ENCODE measurements at places on chromosomes 2 and 18. TPM values are rescaled to one million over a fixed set of nuclear protein-coding genes. Genes with fewer than 3 reads are reported as not detected.

STAM2 gene
- total RNA-seq: 17.6 TPM

GRCh38 chr18:57431002-57431382, 4.2 kb upstream of the ONECUT2 start:
- peaks cover 23% of the 10 kb centered on the region for H3K4me1 ChIP-seq
- H3K36me3 ChIP-seq: peaks cover 21% of the 10 kb centered on the region
- H3K27me3 ChIP-seq: peaks cover 62% of the 10 kb centered on the region
- H3K4me3 ChIP-seq: no peak overlapping the region
- no peak for DNase-seq
- no peak overlapping the region for H3K27ac ChIP-seq

SULT1C2 gene
- not detected for total RNA-seq

CRYBA2 gene
- not detected for total RNA-seq

ARHGEF33 gene
- 0.34 TPM for total RNA-seq

DSC2 gene
- not detected for total RNA-seq

MARCHF4 gene
- total RNA-seq: not detected

- H3K4me3 ChIP-seq: no peak overlapping the region
- DNase-seq: no peak
- no peaks in the 10 kb centered on the region for H3K27me3 ChIP-seq
- H3K36me3 ChIP-seq: no peaks in the 10 kb centered on the region
- no peak overlapping the region for H3K27ac ChIP-seq
Measured at GRCh38 chr2:226638576-226638975, 161.0 kb downstream of the IRS1 start.

ABCG8 gene
- not detected for total RNA-seq

HOXD4 gene
- not detected for total RNA-seq

DNA sequence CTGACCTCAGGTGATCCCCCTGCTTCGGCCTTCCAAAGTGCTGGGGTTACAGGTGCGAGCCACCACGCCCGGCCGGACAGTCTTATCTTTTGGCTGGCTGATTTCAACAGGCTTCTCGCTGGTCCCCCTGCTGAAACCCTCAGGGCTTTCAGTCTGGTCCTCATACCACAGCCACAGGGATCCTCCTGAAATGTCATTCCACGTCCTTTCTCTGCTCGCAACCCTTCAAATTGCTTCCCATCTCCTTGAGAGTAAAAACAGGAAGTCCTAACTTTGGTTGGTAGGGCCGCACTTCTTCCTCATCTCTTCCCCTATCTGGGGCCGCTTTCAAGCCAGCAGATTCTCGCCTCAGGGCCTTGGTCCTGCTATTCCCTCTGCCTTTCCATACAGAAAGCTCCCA, 1.4 kb upstream of the CAB39 start:
- H3K36me3 ChIP-seq: peaks cover 21% of the 10 kb centered on the region
- no peaks in the 10 kb centered on the region for H3K27me3 ChIP-seq
- no peak for DNase-seq
- peak overlapping the region; percentile 30 for H3K27ac ChIP-seq

DNA sequence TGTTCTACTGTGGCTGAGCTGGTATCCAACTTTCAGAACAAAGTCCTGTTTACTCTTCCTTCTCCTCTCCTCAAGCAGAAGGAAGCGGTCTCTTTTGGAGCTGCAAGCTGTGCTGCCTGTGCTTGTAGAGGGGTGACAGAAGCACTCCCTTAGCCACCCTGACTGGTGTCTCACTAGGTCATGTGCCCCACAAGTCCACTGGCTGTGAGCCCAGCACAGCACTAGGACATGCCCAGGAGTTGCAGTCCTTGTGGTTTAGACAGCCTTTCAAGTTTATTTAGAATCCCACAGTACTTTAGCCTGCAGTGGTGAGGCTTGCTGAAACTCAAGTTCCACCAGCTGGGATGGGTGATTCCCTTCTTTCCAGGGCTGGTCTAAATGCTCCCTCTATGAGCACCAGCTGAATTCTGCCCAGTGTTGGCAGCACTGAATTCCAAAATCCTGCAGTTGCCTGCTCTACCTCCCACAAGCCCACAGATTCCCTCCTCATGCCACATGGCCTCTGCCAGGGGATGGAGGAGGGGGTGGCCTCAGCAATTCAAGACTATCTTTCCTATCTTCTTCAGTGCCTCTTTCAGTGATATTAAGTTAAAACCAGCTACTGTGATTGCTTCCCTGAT, 61.2 kb downstream of the CCDC85A start:
- H3K4me1 ChIP-seq: no peaks in the 10 kb centered on the region
- no peaks in the 10 kb centered on the region for H3K36me3 ChIP-seq
- no peak overlapping the region for H3K27ac ChIP-seq
- H3K4me3 ChIP-seq: no peak overlapping the region
- no peak for DNase-seq
- H3K27me3 ChIP-seq: no peaks in the 10 kb centered on the region

DNA sequence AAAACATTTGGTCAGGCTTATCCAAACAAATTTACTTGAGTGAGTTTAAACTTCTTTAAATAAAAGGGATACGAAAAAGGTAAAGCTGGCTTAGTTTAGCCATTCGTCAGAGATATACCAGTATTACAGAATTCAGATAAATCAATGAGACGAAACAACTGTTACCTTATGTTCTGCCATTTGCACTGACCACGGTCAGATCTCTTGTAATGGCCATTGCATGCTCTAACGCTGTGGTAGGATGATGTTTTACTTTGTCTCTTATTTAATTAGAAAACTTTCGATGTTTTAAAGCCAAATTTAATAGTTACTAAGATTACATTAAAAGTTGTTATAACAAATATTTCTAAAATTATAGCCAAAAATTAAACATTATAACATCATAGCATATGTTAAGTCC, 1.5 kb downstream of the C18orf54 start:
- H3K36me3 ChIP-seq: peaks cover 11% of the 10 kb centered on the region
- peak overlapping the region; percentile 95 for H3K4me3 ChIP-seq
- DNase-seq: no peak

DNA sequence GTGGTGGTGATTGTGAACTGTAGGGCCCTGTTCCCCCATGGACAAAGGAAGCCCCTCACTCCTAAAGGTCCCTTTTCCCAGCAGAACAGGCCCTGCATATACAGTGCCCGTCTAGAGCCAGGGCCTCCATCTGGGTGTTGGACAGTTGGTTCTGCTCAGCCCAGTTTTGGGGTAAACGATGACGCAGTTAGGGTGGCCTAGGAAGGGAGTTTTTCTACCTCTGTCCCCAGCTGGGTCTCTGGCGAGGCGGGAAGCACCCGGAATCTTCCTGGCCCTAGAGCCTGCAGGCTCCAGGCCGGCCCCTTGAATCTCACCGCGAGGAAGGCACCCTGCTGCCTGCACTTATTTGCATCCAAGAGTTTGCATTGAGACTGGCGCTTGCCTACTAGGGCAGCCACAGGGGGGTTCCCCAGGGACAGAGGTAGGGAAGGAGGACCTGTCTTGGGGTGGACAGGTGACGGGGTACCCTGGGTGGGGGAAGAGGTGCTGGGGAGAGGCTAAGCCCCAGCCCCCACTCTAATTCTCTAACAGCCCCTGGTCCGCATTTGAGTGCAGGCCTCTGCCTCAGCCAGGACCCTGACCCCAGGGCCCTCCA, 529 bp upstream of the MTA3 start:
- DNase-seq: peak; percentile 15
- H3K27me3 ChIP-seq: no peaks in the 10 kb centered on the region
- peaks cover 10% of the 10 kb centered on the region for H3K4me1 ChIP-seq

DNA sequence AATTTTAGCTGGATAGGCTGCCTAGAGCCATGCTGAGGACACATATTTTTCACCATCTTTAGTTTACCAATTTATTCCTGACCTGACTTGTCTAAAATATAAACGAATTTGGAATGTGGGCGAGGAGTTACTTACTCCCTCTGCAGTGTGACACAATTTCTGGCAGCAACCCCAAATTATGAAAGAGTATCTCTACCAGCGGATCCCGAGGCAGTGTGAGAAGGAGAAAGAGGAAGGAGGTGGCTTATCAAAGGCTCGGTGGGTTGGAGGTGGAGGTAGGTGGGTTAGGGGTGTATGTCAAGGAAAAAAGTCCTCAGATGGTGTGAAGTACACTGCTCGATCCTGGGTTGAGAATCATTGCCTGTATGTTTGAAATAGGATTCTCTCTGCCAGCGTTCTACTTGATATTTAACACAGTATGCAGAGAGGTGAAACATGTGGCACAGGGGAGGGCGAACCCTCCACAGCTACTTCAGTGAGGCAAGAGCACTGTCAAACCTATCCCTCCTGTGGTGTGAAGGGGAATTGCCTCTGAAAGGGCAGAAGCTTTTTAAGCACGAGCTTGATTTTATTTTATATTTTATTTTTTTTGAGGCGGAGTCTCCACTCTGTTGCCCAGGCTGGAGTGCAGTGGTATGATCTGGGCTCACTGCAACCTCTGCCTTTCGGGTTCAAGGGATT, 76.0 kb downstream of the RFTN2 start:
- no peak overlapping the region for H3K27ac ChIP-seq
- no peaks in the 10 kb centered on the region for H3K36me3 ChIP-seq
- H3K27me3 ChIP-seq: peaks cover 18% of the 10 kb centered on the region
- DNase-seq: peak; percentile 30
- H3K4me3 ChIP-seq: no peak overlapping the region

DNA sequence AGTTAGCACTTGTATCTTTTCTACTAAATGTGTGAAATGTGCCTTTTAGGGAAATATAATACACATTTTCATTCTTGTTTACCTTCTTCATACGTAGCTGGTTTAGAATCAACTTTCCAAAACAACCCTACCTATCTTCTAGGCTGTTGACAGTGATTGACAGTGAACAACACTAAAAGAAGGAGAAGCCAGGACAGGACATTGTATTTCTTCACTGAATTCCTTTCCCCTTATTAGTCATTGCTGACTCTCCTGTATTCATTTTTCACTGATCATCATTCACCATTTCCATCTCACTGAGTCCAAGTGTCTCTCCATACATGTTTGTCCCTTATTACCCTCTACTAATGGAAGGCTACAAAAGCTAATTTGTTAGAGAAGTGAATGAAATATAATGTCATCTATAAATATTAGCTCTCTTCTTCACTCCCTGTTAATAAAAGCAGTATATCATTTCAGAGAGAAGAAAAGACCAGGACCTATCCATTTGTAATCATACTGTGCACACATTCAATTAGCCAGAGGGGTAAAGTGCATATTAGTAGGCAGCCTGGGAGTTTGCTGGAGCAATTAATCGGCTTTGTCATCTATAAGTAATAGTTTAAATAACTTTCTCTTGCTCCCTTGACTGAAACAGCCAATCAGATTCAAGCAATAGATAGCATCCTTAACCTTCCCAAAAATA, 192.5 kb upstream of the FOSL2 start:
- H3K4me3 ChIP-seq: no peak overlapping the region
- no peak overlapping the region for H3K27ac ChIP-seq
- H3K36me3 ChIP-seq: peaks cover 9% of the 10 kb centered on the region

GRCh38 chr2:44930274-44931197, 11.0 kb upstream of the SIX3 start:
- H3K4me1 ChIP-seq: peaks cover 17% of the 10 kb centered on the region
- H3K36me3 ChIP-seq: no peaks in the 10 kb centered on the region
- H3K27ac ChIP-seq: no peak overlapping the region

DNA sequence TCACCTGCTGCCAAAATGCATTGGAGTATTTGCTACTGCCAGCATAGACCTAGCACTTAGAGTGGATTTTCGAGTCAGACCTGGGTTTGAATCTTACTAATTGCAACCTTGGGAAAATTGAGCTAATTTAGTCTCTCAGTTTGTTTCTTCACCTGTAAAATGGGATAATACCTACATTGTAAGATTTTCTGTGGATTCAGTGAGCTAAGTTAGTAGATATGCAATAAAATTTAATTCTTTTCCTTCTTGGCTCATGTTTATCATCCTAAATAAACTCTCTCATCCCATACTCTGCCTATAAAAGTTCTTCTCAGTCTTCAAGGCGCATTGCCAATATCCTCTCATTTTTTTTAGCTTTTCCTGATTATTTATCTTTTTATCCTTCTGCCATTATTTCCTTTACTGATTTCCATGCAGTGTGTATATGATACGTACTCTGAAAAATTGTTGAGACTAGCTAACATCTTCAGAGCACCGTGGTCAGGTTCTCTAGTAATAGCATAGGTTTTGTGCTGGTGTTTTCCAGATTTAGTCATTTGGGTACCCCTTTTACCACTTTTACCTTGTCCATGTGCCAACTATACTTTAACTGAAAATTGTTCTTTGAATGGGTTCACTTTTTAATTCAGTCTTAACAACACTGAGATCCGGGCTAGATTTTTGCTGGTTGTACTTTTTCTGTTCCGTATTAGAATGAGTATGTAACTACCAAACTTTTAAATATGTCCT, 7.3 kb downstream of the CEP192 start:
- peaks cover 22% of the 10 kb centered on the region for H3K4me1 ChIP-seq
- H3K27me3 ChIP-seq: no peaks in the 10 kb centered on the region
- H3K27ac ChIP-seq: no peak overlapping the region

- peaks cover 14% of the 10 kb centered on the region for H3K4me1 ChIP-seq
- no peak overlapping the region for H3K27ac ChIP-seq
- no peak overlapping the region for H3K4me3 ChIP-seq
Measured at GRCh38 chr2:583666-584065, 93.5 kb downstream of the TMEM18 start.

DNA sequence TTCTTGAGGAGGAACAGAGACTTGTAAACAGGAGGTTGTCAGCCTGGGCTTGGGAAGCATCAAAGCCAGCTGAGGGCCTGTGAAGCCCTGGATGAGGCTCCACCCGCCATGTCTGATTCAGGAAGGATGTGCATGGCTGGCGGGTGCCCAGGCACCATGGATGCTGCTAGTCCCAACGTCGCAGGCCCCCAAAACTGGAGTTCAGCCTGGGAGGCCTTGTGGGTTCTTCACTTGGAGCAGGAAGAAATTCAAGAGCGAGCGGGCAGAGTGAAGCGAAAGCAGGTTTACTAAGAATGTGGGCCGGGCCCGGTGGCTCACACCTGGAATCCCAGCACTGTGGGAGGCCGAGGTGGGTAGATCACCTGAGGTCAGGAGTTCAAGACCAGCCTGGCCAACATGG, 12.1 kb upstream of the PXDN start:
- peaks cover 7% of the 10 kb centered on the region for H3K27me3 ChIP-seq
- no peak overlapping the region for H3K27ac ChIP-seq
- H3K36me3 ChIP-seq: no peaks in the 10 kb centered on the region
- H3K4me3 ChIP-seq: no peak overlapping the region
- DNase-seq: no peak

DNA sequence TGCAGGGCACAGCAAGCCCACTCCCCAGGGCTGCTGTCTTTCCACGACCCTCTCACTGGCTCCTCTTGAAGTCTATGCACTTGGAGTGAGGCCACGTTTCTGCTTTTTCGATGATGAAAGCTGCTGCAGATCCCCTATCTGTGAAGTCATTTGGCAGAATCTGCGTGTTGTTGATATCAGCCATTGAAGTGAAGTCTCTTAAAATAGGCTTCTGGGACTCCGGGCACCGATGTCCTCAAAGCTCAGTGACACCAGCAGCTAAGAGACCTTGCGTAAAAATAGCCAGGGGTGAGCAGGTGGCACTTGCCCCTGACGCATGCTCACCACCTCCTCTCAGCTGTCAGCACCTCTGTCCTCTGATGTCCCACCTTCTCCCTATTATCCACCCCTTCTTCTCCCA, 89.4 kb upstream of the FHL2 start:
- no peak overlapping the region for H3K27ac ChIP-seq
- no peaks in the 10 kb centered on the region for H3K4me1 ChIP-seq
- H3K36me3 ChIP-seq: peaks cover 3% of the 10 kb centered on the region
- no peak for DNase-seq

- DNase-seq: no peak
- no peaks in the 10 kb centered on the region for H3K36me3 ChIP-seq
- H3K4me1 ChIP-seq: no peaks in the 10 kb centered on the region
- H3K4me3 ChIP-seq: no peak overlapping the region
- no peak overlapping the region for H3K27ac ChIP-seq
- H3K27me3 ChIP-seq: peaks cover 6% of the 10 kb centered on the region
Measured at GRCh38 chr2:225582355-225583116, 183.0 kb downstream of the NYAP2 start.

- H3K4me3 ChIP-seq: no peak overlapping the region
- no peaks in the 10 kb centered on the region for H3K27me3 ChIP-seq
- no peaks in the 10 kb centered on the region for H3K36me3 ChIP-seq
- H3K27ac ChIP-seq: no peak overlapping the region
- no peak for DNase-seq
Measured at GRCh38 chr2:164522561-164522981, 98.7 kb downstream of the GRB14 start.

PARD6G gene
- 0.17 TPM for total RNA-seq

MSH6 gene
- total RNA-seq: 140 TPM
